ENCODE measurements at places on chromosomes 5 and 9. TPM values are rescaled to one million over a fixed set of nuclear protein-coding genes. Genes with fewer than 3 reads are reported as not detected.

Gene REEP2
- 24.7 TPM for polyA plus RNA-seq

GRCh38 chr5:55316289-55316688 is 8.5 kb downstream of the MTREX start:
- DNase-seq, result no peak

Gene FOXD4L6
- not detected for polyA plus RNA-seq

- DNase-seq, result no peak
Observed at GRCh38 chr5:35987776-35988175, 3.4 kb downstream of the UGT3A1 start.

Gene TMEM215
- polyA plus RNA-seq, result not detected

DNA sequence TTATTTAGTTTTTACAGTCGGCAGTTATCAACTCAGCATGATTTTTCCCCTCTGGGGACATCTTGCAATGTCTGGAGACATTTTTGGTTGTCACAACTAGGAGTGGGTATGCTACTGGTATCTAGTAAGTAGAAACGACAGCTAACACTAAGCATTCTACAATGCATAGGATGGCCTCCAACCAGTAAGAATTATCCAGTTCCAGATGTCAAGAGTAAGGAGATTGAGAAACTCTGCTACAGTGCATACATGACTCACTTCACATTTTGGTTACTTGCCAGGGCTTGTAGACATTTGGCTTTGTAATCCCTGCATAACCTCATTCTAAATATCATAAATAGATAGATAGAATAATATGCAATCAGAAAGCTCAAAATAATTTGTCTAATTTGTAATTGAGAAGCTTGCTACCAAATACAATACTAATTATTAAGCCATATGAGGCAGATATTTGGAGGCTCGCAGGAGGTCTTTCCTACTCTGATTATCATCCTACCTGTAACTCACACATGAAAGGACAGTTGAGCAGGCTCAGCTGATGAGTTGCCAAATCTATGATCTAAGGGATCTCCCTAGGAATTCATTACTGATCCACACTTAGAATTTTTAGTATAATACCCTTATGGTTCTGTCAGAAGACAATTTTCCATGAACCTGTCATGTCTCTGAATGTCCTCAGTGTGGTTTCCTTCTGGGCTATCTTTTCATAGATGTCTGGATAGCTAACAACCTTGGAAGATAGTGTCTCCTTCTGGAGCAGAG is 346.9 kb upstream of the TLE4 start:
- DNase-seq, result peak; percentile 85

DNA sequence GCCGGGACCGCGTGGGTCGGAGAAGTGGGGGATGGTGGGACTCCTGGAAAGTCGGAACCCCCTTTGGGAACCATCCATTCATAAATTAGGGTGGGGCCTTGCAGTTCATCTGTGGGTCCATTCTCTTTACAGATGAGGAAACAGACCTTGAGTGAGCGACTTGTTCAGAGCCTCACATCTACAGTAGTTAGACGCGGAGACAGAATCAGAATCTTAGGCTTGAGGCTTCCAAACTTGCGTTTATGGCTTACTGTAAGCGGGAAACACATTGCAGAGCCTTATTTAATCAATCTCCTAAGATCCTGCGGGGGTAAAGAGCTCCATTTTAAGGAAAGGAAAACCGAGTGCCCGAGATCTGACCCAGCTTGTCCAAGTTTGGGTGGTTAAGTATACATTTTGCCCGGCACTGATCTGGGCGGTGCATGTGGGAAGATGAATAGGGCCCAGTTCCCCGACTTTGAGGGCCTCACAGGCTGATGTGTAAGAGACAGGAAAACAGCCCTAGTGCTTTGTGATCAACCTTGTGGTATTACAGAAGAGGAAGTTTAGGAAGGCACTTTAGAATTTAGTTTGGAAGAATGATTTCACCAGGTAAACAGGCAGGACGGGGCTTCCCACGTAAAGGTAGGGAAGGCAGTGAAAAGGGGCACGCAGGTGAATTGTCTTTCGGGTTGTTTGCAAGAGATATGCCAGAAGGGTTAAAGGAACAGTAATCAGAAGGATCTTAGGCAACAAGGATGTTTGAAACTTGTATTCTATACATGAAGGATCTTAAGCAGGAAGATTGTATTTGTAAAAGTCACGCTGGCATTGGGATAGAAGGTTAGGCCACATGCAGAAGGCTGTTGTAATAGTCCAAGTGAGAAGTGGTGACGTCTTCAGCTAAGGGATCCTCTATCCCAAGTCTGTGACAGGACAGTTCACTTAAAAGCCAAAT is 744 bp downstream of the TARS1 start:
- DNase-seq, result no peak

GRCh38 chr9:93025736-93026135 is 32.8 kb upstream of the SUSD3 start:
- DNase-seq, result no peak

DNA sequence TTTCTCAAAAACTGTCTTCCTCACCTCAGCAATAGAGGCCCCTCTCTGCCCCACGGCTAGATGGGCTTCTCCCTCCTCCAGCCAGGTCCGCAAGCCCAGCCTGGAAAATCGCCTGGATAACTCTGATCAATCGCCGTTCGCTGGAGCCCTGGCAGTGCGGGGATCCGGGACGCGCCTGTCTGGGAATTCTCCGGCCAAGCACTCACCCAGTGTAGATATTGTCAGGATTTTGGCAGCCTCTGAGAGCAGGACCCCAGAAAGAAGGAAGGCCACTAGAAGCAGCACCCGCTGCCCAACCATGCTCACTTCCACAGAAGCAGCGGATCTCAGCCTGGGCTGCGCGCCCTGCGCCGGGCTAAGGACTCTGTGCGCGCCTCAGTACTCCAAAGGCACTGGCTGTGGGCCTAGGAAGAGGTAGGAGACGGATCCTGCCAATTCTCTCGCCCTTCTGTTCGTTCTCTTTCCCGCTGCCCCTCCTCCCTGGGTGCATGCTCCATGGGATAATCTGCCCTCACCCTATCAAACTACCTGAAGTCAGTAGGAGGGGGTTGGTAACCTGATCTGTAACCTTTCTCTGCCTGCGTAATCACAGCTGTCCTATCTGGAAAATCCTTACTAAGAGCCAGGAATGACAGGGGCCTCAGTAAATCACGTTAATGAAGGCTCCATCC is at the start of gene UGT3A1:
Gene UGT3A1, minus strand, starts transcription at position 450 of the 671 bp plus-strand sequence. Its CDS starts 150 bp downstream, at position 300.
- DNase-seq, result no peak

DNA sequence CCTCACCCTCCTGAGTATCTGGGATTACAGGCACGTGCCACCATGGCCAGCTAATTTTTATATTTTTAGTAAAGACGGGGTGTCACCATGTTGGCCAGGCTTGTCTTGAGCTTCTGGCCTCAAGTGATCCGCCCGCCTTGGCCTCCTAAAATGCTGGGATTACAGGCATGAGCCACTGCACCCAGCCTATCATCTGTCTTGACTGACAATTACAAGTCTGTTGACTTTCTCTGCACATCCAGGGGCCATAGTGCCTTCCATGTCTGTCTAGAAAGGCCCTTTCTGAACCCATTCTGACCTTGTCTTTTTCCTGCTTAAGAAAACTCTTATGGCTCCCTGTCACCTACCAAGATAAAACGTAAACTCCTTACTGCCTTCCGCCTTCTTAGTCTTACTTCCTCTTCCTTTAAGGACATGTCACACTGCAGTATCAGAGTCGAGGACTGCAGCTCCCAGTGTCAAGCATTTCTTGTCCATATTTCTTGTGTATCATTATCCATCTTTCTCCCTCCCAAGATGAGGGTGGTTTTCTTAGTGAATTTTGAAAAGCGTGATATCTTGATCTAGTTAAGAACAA is 49.9 kb upstream of the SHB start:
- DNase-seq, result no peak

Gene HNRNPH1
- 383 TPM for polyA plus RNA-seq

Data from AG04450 (cell line).